ENCODE measurements at places on chromosomes 7 and 10. TPM values are rescaled to one million over a fixed set of nuclear protein-coding genes. Genes with fewer than 3 reads are reported as not detected.

Gene GIMAP2
- polyA plus RNA-seq: 110 TPM

DNA sequence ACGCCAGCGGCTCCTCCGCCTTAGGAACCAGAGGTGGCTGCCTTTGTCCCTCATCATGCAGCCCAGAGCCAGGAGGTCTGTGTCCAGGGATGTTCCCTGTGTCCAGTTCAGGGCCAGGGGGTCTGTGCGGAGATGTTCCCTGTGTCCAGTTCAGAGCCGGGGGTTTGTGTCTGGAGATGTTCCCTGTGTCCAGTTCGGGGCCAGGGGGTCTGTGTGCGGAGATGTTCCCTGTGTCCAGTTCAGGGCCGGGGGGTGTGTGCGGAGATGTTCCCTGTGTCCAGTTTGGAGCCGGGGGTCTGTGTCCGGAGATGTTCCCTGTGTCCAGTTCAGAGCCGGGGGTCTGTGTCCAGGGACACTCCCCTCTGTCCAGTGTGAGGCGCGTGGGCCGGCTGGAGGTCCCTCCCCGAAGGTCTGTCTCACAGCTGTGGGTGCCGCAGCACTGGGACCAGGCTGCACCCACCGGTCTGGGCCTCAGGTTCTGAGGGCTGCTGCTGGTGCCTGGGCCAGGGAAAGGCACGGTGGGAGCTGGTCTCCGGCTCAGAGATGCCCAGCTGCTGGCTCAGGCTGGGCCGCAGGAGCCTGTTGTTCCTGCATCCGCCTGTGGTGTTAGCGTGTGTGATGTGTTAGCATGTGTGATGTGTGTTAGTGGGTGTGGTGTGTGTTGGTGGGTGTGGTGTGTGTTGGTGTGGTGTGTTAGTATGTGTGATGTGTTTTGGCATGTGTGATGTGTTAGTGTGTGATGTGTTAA is 67.9 kb upstream of the CFAP46 start:
- DNase-seq: peak; percentile 12

DNA sequence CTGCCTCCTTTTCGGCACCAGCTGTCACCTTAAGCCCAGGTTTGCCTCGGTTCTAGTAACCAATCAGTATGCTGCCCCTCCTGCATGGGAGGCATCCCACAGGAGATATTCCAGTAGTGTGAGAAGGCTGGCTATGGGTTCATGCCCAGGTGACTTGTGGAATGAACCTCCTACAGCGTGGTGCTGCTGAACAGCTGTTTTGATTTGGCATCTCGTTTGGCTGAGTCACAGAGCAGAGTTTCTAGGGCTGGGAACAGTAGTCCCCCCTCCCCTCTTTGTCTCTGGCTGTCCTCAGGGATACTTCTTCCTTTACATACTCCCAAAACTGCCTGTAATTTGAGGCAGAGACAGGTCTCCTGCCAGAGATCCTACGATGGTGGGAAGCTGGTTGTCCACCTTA is 16.1 kb downstream of the R3HCC1L start:
- no peak for DNase-seq

Gene CCDC136
- polyA plus RNA-seq: 3.4 TPM

Gene RABGEF1
- polyA plus RNA-seq: 21.9 TPM

- no peak for DNase-seq
These were observed 277.6 kb upstream of the NRP1 start for GRCh38 chr10:33612116-33612515.

- DNase-seq: no peak
These were observed 6.2 kb downstream of the SFXN4 start for GRCh38 chr10:119159332-119159731.

Gene CYP3A5
- 0.45 TPM for polyA plus RNA-seq

DNA sequence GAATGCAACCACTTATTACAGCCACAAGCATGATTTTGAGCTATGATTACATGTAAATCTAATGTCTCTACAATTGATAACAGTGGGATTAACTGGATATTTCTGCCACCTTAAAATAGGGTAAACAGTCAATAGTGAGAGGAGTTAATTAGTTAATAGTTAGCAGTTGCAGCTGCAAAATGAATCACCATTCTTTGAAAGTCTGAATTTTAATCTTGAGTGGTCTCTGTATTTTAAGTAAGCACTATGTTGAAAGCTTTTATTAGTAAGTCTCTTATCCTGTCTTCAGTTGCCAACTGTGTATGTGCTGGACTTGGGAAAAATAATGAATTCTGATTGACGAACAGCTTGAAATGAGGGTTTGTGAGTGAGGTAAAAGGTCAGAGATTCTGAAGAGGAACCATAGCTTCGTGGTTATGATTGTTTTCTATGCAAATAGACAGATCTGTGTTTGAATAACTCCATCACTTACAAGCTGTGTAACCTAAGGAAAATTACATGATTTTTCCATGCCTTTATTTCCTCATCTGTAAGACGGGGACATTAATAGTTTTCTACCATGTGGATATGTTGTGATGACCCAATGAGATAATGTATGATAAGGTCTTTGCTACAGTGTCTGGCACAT is 75.2 kb downstream of the RNLS start:
- no peak for DNase-seq

Gene LARP4B
- 13.0 TPM for polyA plus RNA-seq

- peak; percentile 72 for DNase-seq
These were observed 476 bp upstream of the ZNF33B start for GRCh38 chr10:42638821-42639270.

DNA sequence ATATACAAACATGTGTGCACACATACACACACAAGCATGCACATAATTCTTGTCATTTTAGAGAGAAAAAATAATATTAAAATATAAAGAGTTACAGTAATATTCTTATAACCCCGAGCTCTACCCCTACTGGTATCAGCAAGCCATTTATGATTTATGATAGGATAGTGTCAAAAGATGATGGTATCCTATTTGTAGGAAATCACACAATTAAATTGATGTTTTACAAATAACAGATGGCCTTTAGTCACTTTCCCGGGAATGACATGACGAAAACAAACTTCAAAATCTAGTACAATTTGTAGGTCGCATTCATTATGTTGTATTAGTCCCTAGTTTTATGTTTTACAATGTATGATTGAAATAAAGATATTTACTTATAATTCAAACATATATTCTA is 36.8 kb downstream of the THSD7A start:
- no peak for DNase-seq

DNA sequence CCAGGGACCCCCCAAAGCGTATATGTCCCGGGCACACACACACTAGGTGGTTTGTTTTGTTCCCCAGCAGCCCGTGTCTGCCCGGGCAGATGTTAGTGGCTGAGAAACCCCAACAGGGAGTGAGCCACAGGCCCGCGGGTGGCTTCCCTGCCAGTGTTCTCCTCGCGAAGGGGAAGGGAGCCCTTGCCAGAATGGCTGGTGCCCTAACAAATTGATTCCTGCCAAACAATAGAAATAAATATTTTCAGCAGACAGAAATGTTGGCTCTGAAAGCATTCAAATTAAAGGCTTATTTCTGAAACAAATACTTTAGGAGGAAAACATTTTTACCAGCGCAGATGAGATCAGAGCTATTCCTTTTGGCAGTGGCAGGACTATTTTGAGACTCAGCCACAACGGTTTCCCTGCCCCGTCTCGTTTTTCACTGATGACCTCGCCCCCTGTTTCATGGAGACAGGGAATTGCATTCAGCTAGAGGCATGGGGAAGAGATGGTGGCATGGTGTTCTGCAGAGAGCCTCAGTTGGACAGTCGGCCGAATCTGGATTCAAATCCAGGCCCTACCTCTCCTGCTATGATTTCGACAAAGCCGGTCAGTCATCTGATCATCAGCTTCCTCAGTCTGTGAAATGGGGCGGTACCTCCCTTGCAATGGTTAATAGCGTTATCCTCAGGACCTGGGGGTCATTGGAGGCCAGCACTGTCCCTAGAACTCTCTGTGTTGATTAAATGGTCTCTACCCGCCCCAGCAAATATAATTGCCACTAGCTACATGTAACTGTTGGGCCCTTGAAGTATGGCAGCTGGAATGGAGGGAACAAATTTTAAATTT is 84.5 kb downstream of the CUX1 start:
- DNase-seq: no peak

Gene HOXA7
- not detected for polyA plus RNA-seq

GRCh38 chr10:87054373-87055295 is 34.5 kb downstream of the FAM25A start:
- DNase-seq: no peak

DNA sequence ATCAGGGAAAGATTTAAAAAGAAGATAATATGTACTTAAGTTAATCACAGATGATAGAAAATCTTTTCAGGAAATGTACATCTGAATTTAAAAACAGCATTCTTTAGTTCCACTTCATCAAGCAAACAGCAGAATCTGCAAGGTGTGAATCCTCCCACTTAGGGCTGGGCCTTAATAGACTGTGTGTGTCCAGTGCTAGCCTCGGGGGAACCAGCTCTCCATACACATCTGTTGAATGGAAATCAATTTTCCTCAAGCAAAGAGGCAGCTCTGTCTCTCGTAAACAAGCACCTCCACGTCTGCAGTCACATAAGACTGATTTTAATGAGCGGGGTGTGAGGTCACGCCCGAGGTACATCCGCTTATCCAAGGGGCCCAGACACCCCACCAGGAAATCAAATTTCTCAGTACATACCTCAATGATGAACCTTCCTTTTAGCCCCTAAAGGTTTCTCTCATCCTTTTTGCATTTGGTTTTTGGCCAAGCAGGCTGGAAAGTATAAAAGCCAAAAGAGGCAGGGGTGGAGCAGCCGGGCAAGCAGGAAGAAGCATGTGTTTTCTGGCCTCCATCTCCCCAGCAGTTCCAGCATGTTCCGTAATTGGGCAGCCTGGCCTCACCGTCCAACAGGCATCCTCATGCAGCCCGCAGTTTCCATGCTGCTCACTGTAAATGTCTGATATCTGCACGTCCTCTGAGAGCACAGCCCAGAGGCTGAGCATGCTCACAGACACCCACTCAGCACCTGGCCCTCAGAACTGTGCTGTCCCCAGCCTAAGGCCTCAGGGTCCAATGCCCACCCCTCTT is 131.3 kb downstream of the GLI3 start:
- DNase-seq: no peak

DNA sequence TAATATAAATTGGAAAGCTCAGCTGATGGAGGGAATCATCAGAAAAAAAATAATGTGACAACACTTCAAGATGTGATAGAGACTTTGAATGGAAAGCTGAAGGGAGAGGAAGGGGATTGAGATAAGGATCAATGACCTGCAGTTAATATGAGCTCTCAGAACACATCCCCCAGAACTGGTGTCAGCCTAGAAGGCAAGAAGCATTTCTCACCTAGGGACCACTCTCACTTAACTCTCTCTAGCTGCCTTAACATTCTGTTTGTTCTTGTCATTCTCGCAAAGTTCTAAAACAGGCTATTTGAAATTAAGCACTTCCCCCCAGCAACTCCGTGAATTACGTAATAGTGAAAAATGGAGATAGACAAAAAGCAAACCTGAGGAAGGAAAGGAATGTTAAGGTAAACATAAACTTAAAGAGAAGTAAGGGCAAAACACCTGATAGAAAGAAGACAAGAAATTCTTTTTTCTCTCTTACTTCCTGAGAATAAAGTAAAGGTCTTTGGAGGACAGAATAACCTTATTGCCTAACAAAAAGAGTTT is 1.2 kb upstream of the MPP7 start:
- no peak for DNase-seq

DNA sequence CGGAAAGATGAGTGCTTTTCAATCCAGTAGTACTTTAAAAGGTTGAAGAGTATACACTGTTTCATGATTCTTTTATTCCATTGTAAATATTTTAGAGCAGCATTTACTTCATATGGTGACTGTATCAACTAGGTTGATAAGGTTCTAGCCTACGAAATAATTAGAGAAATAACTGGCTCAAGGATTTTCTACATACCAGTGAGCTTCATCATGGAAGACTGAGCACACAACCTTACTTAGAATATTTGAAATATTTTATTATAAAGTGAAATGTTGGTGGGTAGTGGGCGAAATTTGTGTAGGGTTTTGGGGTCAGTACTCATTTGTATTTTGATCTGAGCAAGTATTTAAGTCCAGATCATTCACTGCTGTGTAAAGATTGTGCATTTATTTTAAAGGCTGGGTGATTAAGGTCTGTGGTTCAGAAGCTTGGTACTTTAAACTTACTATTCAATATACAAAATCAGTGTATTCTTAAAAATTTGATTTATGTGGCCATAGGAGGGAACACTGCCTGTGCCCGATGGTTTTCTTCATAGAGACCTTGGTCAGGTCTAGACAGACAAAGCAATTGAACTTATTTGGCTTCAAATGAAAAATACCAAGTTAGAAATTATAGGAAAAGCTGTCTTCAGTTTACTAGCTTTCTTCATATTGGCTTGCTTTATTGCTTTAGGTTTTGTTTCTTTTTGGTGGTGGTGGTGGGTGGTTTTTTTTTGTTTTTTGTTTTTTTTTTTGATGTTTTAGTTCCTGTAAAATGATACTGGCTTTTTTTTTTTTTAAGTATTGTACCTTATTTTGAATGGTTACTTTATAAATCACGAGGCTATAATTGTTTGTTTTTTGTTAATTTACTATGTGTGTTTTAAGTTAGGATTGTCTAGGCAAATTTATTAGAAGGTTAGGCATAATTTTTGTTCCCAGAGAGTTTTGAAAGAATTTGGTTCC is 3.0 kb downstream of the KMT2E start:
- no peak for DNase-seq

- no peak for DNase-seq
These were observed 98.3 kb downstream of the TRRAP start for GRCh38 chr7:98976396-98977185.

Gene PROSER2
- 0.18 TPM for polyA plus RNA-seq

Gene ANK3
- polyA plus RNA-seq: 31.7 TPM

Gene CYP3A7
- 0.07 TPM for polyA plus RNA-seq

- peak; percentile 50 for DNase-seq
These were observed 3.1 kb upstream of the CUX1 start for GRCh38 chr7:101814081-101814990.

GRCh38 chr10:101123815-101124617 is 7.1 kb upstream of the TLX1 start:
- DNase-seq: no peak

GRCh38 chr7:138981332-138982203 is at the start of gene KIAA1549:
Gene KIAA1549, minus strand, starts transcription at chr7:138981389. Its CDS starts 120 bp downstream, at chr7:138981269.
- DNase-seq: peak; percentile 34

- DNase-seq: no peak
These were observed 65.4 kb downstream of the TACC2 start for GRCh38 chr10:122054048-122055025.

GRCh38 chr10:103820101-103821062 is 35.0 kb downstream of the SH3PXD2A start:
- no peak for DNase-seq

GRCh38 chr10:97043563-97043855 is 142.2 kb downstream of the SLIT1 start:
- no peak for DNase-seq

- DNase-seq: no peak
These were observed 23.9 kb upstream of the TMEM273 start for GRCh38 chr10:49212076-49212475.

- no peak for DNase-seq
These were observed 383.2 kb downstream of the TCERG1L start for GRCh38 chr10:130928306-130928705.

DNA sequence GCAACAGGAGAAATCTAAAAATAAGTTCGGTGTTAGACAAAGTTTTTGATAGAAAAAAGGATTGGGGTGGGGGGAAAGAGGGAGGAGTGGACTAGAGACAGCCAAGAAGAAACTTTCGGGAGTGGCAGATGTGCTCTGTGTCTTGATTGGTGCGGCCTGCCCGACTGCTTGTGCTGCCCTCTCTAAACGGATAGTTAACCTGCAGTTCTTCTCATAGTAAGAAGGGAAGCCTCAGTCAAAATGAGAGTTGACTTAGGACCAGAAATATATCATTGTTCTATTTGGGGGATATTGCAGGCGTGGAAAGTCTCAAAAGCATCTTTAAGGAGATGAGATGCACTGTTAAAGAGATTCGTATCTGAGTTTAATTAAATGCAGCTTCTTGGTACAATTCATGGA is 39.3 kb downstream of the UBE3C start:
- no peak for DNase-seq
